Mesothelial cell of epicardium (in vitro differentiated cells): ENCODE measurements at places on chromosomes 4 and X. TPM values are rescaled to one million over a fixed set of nuclear protein-coding genes. Genes with fewer than 3 reads are reported as not detected.

Gene CDS1
- total RNA-seq = 18.7 to 20.2 TPM (median 18.7 TPM) in 3 replicates

- no peaks in the 10 kb centered on the region for H3K36me3 ChIP-seq
- H3K27me3 ChIP-seq = peaks cover 8% of the 10 kb centered on the region
- no peak overlapping the region for H3K27ac ChIP-seq
- H3K4me3 ChIP-seq = no peak overlapping the region
- peaks cover 18% of the 10 kb centered on the region for H3K4me1 ChIP-seq
Measured at GRCh38 chr4:25856756-25857155, 6.0 kb downstream of the SEL1L3 start.

DNA sequence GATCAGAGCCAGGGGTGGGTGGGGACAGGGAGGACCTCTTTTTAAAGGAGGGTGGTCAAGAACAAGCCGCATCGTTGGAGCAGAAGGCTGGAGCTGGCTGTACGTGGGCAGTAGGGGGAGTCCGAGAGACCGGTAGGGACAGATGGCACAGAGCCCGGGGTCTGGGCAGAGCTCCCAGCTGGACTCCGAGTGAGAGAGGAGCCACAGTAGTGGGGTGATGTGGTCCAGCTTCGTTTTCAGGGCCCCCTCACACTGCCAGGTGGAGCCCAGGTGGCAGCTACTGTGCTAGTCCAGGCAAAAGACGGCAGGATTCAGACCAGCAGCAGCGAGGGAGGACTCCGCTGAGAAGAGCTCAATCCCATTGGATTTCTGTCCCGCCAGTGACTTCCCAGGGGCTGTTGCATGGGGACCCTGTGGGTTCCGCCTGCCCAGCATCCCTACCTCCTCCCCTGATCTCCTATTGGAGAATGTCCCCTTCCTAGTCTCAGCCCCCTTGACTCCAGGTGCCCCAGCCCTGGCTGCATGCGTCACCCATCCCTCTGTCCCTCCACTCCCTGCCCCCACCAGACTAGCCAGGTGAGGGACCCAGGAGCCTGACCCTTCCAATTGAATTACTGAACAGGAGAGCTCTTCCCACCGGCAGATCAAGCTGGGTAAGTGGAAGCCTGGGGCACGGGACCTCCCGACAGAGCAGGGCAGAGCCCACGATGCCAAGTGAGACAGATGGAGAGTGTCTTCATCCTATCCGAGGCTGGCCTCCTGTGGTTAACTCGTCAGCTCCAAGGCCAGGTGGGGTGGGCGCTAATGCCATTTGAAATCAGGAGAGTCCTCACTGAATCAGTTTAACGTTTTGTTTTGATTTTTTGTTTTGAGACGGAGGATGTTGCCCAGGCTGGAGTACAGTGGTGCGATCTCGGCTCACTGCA is 2.9 kb downstream of the ARHGAP4 start:
- H3K4me1 ChIP-seq = peaks cover 18% of the 10 kb centered on the region
- H3K4me3 ChIP-seq = no peak overlapping the region
- no peaks in the 10 kb centered on the region for H3K36me3 ChIP-seq
- no peak overlapping the region for H3K27ac ChIP-seq

Gene GAGE12E
- not detected in 3 replicates for total RNA-seq

DNA sequence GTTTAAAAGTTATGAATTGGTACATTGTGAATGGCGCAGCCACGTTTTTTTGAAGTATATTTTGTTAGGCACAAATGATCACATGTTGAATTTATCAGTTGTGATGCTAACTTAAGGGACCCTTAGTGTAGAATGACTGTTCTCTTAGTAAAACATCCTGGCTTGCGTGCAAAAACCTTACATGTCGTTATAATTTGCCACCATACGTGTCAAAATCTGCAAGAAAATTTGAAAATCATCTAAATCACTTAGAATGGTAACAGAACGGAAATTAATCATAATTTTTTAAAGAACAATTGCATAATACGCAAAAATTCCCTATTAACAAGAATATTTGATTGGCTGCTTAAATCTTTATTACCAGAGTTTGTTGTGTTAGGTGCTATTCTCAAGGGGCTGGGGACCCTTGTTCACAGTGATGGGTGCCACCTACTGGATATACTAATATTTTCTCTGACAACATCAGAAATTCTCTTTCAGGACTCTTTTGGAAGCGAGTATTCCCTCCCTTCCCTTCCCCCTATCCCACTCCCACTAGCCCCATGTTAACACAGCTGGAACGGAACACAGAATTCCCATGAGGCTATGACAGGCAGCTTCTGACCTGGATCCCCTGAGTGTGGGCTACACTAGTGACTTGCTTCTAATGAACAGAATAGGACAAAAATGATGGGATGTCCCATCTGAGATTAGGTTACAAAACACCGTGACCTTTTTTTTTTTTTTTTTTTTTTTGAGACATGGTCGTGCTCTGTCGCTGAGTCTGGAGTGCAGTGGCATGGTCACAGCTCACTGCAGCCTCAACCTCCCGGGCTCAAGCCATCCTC is 71.8 kb downstream of the SUPT20HL2 start:
- no peak overlapping the region for H3K4me3 ChIP-seq
- no peaks in the 10 kb centered on the region for H3K27me3 ChIP-seq
- H3K4me1 ChIP-seq = peaks cover 18% of the 10 kb centered on the region

GRCh38 chr4:147054228-147054872 is 108.7 kb upstream of the TTC29 start:
- no peaks in the 10 kb centered on the region for H3K27me3 ChIP-seq
- H3K36me3 ChIP-seq = peaks cover 2% of the 10 kb centered on the region
- peaks cover 29% of the 10 kb centered on the region for H3K4me1 ChIP-seq
- no peak overlapping the region for H3K27ac ChIP-seq

DNA sequence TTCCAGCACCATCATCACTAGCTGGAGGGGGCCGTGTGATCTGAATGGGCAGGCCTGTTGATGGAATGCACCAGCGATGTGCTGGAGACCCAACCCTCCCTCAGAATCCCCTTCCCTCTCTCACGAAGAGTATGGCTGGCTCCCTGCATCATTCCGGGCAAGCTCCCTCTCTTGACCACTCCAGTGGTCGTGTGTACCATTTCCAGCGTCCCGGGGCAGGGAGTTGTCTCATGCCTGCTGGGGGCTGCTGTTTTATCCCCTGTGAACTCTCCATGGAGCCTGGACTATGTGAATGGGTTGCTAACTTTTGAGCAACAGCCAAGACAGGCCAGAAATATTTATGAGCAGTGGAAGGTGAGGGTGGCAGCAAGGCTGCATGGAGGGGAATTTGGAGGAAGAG is 8.1 kb downstream of the CSAG1 start:
- no peak overlapping the region for H3K27ac ChIP-seq
- no peak overlapping the region for H3K4me3 ChIP-seq
- no peak for DNase-seq
- no peaks in the 10 kb centered on the region for H3K4me1 ChIP-seq
- H3K36me3 ChIP-seq = no peaks in the 10 kb centered on the region
- peaks cover 9% of the 10 kb centered on the region for H3K27me3 ChIP-seq
